ENCODE measurements at places on chromosomes 16 and 17. TPM values are rescaled to one million over a fixed set of nuclear protein-coding genes. Genes with fewer than 3 reads are reported as not detected.

Gene SLC46A1
- 3.1 TPM for total RNA-seq

Gene ZNF205
- total RNA-seq = not detected

Gene TMIGD1
- total RNA-seq = not detected

Gene CORO1A
- 1,875 TPM for total RNA-seq

Gene SKAP1
- 93.8 TPM for total RNA-seq

Gene PLA2G10
- total RNA-seq = not detected

Gene KRTAP4-9
- not detected for total RNA-seq

Gene JPT1
- 319 TPM for total RNA-seq

Gene CD300LF
- total RNA-seq = not detected

Gene SYT17
- total RNA-seq = not detected

Gene KIF18B
- total RNA-seq = 113 TPM

Gene GP2
- total RNA-seq = not detected

Gene ACSM3
- total RNA-seq = 5.1 TPM

Gene NHLRC4
- total RNA-seq = 1.6 TPM

Gene NACA2
- total RNA-seq = not detected

Gene KRTAP4-1
- total RNA-seq = not detected

Gene CYB5D1
- 9.8 TPM for total RNA-seq

Gene TBC1D28
- total RNA-seq = not detected

Gene HCRT
- total RNA-seq = not detected

Gene SULT1A2
- 0.42 TPM for total RNA-seq

Gene GRAP
- 25.9 TPM for total RNA-seq

Gene TBX2
- not detected for total RNA-seq

Gene GSPT1
- 110 TPM for total RNA-seq

Gene KRT33A
- not detected for total RNA-seq

Gene CCNF
- total RNA-seq = 105 TPM

Gene TP53TG3D
- 0.52 TPM for total RNA-seq

Gene ADORA2B
- 2.9 TPM for total RNA-seq

Gene KRT27
- total RNA-seq = not detected

Gene CAVIN1
- 1.7 TPM for total RNA-seq

Gene UMOD
- total RNA-seq = not detected

Gene ANKRD40CL
- not detected for total RNA-seq

Gene RAP1GAP2
- total RNA-seq = 11.0 TPM

Gene MC1R
- 4.7 TPM for total RNA-seq

Gene ITGAL
- 471 TPM for total RNA-seq

Gene EVI2B
- total RNA-seq = 52.6 TPM

Gene PABPN1L
- total RNA-seq = not detected

Gene BRIP1
- total RNA-seq = 24.3 TPM

Gene AOC3
- total RNA-seq = 1.4 TPM

Gene CD300E
- not detected for total RNA-seq

Gene OR1D5
- total RNA-seq = not detected

Gene DOK4
- total RNA-seq = 4.8 TPM

Gene C17orf113
- total RNA-seq = 0.16 TPM

Gene RRAD
- total RNA-seq = 0.34 TPM

Gene MYL11
- total RNA-seq = 1.3 TPM

Gene UTP4
- total RNA-seq = 56.3 TPM

Gene GSDMA
- 3.3 TPM for total RNA-seq

Gene PDPR
- 22.8 TPM for total RNA-seq

Gene HSPB9
- 0.29 TPM for total RNA-seq

Gene ATP2A1
- 2.1 TPM for total RNA-seq

Gene DPEP3
- not detected for total RNA-seq
